ENCODE measurements at places on chromosomes 5 and 9.

DNA sequence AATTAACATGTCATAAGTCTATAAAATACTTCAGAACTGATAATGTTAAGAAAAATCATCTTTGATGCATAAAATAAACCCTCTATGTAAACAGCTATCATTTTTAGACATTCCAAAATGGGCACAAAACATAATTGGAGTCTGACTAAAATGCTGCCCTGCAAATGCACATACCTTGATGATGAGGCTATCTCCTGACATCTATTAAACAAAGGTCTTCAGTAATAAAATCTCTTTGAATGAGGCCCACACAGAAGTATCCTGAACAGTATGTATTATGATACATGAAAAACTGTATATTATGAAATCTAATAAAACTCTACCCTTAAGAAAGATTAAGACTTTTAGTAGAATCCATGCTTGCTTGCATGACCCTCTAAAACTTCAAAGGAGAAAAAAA lies 66.1 kb downstream of the FBXL17 start:
- DNase-seq = no peak

GRCh38 chr9:11792870-11793269 lies 900.3 kb upstream of the TYRP1 start:
- DNase-seq = no peak

DNA sequence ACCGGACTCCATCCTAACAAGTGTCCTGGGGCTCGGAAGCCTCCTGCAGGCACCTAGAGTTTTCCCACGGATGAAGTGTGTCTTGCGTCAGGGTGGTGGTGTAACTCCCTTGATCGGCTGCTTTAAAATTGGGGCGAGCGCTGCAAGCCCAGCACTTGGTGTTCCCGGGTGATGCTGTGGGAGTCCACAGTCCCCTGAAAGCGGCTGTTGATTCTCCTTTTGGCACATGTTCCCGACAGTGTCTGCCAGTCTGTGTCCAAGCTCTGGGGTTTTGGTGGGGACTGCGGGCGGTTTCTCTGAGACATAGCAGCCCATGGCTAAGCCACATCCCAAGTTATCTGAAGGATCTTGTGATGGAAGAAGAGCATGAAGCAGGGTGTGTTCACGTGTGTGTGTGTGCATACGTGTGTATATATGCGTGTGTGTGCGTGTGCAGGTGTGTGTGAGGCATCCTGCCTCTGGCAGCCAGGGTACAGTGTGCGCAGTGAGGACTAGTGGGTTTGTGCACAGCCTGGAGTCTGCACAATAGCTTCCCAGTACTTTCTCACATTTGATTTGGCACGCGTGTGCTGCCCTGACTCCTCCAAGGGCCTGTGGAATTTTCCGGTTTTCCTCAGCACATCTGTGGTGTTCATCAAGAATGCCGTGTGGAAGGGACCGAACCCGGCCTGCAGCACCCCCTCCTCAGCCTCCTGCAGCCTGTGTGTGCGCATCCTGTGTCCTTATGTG lies 16.9 kb downstream of the SLC25A48 start:
- DNase-seq = no peak

GRCh38 chr9:115015018-115015635 lies 84.7 kb upstream of the TNFSF8 start:
- DNase-seq = no peak

DNA sequence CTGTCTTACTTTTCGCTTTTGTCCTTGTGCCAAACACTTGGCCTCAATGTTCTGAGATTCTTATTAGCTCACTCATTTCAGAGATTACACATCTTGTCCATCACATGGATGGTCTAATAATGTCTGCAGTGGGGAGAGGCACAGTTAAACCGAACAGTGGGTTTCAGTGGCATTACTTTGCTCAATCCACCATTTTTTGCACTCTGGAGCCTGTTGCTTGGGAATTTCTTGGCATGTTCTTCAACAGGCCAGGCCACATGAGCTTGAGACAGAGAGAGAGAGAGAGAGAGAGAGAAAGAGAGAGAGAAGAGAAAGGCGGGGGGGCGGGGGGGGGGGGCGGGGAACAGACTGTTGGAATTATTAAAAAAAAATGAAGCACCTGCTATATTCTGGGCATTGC lies 1327.8 kb upstream of the WWC1 start:
- no peak for DNase-seq

DNA sequence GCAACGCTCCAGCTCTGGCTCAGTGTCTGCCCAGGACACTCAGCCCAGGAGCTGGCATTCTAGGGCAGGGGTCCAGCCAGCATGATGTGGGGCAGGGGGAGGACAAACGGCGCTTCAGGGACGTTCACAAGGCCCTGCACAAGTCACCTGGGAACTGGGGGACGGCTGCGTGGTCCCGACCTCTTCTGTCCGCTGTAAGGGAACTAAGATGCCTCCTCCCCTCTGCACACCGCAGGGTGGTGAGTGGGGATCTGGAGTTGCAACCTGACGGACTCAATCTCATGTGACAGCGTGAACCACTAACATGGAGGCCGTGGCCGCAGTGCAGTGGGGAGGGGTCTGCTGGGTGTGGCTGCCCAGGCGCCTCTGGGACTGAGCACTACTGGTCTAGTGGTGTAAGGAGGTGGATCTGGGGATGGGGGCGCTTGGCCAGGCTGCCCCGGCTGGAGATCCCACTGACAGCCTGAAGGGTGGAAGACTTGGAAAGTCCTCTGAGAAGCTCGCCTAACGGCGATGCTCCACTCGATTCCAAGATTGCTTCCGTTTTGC lies 88.0 kb upstream of the RAPGEF1 start:
- DNase-seq = no peak

- no peak for DNase-seq
Measured at GRCh38 chr9:126636983-126637798, 23.5 kb downstream of the LMX1B start.

- DNase-seq = no peak
Measured at GRCh38 chr9:4297786-4298254, 2.0 kb downstream of the GLIS3 start.

- no peak for DNase-seq
Measured at GRCh38 chr5:6365977-6366590, 12.3 kb downstream of the MED10 start.

DNA sequence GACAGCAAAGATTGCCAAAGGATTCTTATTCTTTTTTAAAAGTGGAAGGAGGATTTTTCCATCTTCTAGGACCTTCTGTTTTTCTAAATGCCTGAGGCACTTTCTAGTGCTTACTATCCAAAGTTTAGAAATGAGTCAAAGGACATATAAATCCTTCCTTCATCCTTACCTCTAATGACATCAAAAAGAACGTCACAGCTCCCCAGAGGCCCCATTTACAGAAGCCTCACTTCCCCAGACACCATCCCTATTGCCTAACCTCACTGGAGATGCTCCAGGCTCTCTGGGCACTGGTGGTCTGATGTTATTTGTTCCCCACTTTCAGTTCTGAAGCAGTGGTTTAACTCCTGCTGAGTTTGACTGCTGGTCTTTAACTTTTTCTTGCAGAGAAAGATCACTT lies 504.3 kb downstream of the AGTPBP1 start:
- no peak for DNase-seq

GRCh38 chr5:155276231-155276630 lies 262.7 kb downstream of the KIF4B start:
- no peak for DNase-seq

- no peak for DNase-seq
Measured at GRCh38 chr5:139733698-139734538, 61.7 kb upstream of the PSD2 start.

DNA sequence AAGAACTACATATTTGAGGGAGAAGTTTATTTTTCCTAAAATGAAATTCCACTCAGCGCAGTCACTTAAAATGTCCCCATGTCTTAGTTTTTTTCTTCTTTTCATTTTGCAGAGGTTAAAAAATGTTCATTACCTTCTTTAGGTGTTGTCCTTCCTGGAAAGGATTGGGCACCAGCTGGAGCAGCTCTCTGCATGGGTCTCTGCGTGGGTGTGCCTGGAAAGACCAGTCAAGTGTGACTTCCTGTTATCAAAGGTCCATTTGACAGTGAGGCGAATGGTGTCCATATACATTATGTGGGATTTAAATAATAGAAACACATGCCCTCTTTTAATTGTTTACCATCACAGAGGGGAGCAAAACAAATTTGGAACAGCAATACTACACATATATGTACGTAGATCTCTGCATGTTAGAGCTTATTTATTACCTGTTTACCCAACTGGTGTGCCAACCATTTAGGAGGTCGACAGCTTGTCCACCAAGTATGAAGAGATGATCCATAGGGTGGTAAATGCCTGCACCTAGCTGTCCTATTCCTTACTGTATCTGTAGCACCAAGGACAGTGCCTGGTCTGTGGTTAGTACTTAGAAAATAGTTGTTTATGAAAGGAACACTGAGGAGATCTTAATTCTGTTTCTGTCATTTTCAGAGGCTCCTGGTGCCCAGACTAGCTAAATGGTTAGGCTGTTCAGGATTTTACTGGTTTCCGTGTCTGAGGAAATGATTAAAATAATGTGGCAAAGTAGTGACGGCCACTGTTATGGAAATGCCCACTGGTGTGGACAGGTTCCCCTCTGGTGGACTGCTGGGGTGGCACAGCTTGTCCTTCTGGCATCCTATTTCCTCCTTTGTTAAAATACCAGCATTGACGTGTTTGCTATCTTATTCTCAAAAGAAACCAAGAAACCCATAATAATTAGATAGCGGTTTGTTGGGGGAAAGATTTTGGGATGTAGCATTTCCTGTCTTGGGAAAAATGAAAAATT lies 200.4 kb downstream of the MAST4 start:
- no peak for DNase-seq

DNA sequence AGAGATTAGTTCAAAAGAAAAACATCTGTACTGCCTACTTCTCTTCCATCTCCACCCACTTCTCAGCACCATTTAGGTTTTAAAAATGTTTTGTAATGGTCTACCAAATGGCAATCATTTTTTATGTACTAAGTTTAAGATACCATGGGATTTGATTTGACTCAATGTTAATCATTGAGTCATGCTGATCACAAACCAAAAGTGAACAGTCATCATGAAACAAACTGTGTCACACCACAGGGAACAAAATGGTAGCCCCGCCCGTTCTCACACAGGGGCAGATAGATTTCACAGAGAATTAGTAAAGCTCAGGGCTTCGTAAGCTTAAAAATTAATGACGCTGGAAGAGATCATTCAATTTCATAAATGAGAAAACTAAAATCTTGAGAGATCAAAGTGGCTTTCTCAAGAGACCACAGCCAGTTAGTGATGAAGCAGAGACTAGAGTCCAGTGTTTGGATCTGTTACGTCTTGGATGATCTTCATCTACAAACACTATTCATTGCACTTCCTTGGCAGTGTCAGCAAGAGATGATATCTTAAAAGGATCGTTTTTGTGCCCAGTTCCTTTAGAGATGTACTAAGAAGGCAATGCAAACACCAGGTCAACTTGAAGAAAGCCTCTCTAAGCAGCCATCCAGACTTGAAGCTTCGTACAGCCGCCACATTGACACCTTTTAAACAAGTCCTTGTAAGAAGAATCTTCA lies 33.9 kb upstream of the TRIO start:
- DNase-seq = no peak

DNA sequence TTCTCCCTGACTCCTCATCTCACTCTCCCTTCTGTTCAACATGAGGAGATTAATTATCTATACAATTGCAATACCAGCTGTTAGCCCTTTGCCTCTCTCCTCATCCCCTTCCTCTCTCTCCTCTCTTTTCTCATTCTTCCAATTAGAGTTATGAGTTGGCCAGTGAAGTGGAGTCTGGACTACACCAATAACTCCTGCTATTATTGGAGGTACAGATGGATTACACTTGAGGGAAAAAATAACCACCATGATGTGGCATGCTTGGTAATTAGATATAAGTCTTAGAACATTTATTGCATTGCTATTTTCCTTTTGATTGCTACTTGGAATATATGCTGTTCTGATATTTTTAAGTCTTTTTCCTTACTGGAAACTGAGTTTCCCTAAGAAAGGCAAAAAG lies 159.2 kb downstream of the FRMD3 start:
- DNase-seq = no peak

DNA sequence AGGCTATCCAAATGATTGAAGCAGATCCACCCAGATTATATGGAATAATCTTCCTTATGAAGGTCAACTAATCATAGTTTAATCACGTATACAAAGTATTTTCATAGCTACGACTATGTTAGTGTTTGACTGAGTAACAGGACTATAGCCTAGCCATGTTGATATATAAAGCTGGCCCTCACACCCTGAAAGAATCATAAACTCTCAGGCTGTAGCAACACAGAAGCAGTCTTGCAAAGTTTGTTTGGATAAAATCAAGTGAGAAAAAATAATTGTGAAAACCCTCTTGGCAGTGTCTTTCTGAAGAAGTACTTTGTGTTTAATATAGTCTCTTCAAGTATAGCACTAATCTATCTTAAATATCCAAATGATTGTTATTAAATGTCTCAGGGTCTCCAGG lies 374.5 kb upstream of the DAB2 start:
- no peak for DNase-seq

GRCh38 chr5:149018909-149019443 lies 43.9 kb downstream of the SH3TC2 start:
- DNase-seq = no peak

DNA sequence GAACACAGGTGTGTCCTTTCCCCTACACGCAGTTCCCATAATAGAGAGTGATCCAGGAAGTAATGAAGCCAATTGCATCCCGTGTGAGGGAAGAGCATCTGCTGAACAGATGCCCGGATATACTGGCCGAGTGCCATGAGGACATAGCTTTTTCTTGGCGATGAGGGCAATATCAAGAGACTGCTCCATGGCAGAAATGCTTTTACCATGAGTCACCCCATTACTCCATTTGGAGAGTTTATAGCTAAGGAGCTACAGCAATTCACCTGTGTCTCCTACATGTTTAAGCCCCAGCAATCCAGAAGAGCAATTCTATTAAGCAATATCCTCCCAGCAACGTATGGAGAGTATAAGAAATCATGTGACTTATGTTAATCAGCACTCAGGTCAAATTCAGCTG lies 222.0 kb upstream of the KLF4 start:
- DNase-seq = no peak

DNA sequence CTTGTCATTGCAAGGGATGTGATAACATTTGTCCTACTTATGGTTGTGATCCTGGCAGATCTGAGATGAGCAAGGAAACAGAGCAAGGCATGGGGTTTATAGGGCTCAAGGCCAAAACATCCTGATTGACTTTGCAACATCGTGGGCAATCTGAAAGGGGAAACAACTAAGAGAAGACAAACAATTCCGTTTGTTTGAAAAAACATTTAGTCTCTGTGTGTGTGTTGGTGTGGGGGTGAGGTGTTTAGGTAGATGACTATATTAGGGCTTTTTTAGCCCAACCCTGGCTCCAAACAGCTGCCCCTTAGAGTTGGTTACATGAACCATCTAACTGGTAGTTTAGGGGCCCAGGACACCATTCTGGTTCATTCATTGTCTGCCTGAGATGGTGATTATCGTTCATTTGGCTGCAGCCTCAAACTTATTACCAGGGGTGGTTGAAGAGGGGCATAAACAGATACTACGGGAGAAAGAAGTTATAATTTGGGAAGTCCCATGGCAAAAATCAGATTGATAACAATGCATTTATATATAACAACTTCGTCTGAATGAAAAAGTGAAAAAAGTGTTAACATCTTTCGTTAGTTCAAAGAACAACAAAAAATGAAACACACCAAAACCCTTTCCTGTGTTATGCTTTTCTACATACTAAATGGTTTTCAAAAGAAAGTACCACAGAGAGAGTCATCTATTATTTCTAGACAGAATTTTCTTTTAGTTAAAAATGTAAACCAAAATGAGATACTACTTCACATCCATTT lies 5.7 kb downstream of the FYB1 start:
- no peak for DNase-seq

GRCh38 chr9:112820881-112821280 lies 69.8 kb downstream of the SLC46A2 start:
- no peak for DNase-seq
